ENCODE measurements at places on chromosomes 16 and 17. TPM values are rescaled to one million over a fixed set of nuclear protein-coding genes. Genes with fewer than 3 reads are reported as not detected.

DNA sequence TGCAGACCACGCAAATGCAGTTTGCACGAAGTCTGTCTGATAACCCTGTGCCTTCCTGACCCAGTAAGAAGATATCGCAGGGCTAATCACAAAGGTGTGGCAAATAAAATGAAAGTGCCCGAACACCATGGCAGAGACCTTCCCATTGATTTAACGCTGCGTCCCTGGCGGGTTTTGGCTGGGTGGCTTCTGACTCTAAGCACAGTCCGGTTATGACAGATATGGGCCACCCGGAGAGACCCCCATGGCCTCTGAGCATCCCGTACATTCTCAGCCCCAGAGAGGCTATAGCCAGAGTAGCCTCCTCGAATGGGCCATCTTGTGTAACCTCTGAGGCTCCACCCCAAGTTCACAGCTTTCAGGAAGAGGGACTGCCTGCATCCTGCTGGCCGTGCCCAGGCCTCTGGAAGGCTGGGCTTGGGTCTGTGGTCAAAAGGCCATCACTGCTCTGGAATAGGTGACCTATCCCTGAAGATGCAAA, 5.5 kb downstream of the FOXC2 start:
- H3K27ac ChIP-seq, result no peak overlapping the region
- peaks cover 9% of the 10 kb centered on the region for H3K4me1 ChIP-seq
- DNase-seq, result no peak
- H3K27me3 ChIP-seq, result peaks cover 66% of the 10 kb centered on the region

DNA sequence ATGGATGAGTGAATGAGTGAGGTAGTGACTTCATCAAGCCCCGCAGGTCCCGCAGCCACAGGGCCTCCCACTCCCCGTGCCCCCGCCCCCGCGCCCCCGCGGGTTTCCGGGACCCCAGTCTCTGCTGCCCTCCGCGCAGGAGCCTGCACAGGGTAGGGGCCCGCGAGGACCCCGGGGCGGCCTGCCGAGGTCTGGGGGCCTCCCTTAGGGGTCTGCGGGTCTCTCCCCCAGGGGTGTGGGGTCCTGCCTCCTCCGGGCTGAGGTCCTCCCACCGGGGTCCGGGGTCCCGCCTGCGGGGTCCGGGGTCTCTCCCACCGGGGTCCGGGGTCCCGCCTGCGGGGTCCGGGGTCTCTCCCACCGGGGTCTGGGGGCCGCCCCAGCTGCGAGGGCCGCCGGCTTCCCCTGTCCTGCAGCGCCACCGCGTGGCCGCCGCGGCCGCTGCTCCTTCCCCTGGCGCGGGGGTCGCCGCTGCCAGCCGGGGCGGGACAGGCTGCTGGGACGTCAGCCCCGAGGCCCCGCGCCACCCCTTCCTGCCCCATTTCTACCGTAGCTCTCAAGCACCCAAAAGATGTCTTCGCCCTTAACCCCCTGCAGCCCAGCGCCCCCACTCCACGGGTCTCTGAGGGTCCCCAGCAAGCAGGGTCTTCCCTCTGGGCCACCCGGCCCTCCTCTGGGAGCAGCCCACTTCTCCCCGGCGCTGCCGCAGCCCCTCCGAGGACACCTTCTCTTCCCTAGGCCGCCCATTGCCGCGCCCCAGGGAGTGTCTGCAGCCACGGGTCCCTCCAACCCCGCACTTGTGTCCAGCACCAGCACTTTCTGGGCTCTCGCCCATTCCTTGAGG, 10.4 kb upstream of the CHMP6 start:
- H3K27me3 ChIP-seq, result peaks cover 4% of the 10 kb centered on the region
- no peaks in the 10 kb centered on the region for H3K36me3 ChIP-seq
- no peak overlapping the region for H3K4me3 ChIP-seq
- no peak for DNase-seq

- H3K36me3 ChIP-seq, result no peaks in the 10 kb centered on the region
- H3K27ac ChIP-seq, result no peak overlapping the region
- no peaks in the 10 kb centered on the region for H3K27me3 ChIP-seq
- H3K4me1 ChIP-seq, result no peaks in the 10 kb centered on the region
- DNase-seq, result no peak
Observed at GRCh38 chr17:78368854-78369495, 9.1 kb upstream of the SOCS3 start.

DNA sequence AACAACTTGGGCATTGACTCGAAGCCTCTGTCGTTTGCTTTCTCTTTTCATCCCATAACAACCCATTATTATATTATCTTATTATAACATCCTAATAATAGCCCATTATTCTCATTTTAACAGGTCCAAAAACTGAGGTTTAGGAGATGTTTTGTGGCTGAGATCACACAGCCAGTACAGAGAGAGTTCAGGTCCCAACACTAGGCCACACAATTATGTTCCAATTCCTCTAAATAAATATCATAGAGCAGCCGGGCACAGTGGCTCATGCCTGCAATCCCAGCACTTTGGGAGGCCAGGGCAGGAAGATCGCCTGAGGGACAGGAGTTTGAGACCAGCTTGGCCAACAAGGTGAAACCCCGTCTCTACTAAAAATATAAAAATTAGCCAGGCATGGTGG, 40.3 kb upstream of the KIFC3 start:
- no peaks in the 10 kb centered on the region for H3K4me1 ChIP-seq
- no peaks in the 10 kb centered on the region for H3K27me3 ChIP-seq
- H3K4me3 ChIP-seq, result no peak overlapping the region

DNA sequence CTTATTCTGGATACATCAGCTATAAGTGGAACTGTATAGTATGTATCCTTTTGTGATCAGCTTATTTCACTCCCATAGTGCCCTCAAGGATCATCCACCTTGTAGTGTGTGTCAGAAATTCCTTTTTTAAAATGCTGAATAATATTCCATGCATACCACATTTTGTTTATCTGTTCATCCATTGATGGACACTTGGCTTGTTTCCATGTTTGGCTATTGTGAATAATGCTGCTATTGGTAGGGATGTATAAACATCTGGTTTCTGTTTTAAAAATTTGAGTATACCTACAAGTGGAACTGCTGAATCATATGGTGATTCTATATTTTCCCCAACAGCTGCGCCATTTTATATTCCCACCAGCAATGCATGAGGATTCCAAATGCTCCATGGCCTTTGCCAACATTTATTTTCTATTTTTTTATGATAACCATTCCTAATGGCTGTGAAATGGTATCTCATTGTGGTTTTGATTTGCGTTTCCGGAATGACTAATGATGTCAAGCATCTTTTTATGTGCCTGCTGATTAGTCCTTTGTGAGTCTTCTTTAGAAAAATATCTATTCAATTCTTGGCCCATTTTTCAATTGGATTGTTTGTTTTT, 11.6 kb downstream of the RCVRN start:
- DNase-seq, result no peak
- H3K36me3 ChIP-seq, result no peaks in the 10 kb centered on the region
- no peak overlapping the region for H3K4me3 ChIP-seq
- H3K4me1 ChIP-seq, result no peaks in the 10 kb centered on the region
- no peaks in the 10 kb centered on the region for H3K27me3 ChIP-seq
- H3K27ac ChIP-seq, result no peak overlapping the region

GRCh38 chr16:67645397-67646121, 615 bp downstream of the CARMIL2 start:
- peak overlapping the region; percentile 13 for H3K27ac ChIP-seq
- H3K4me1 ChIP-seq, result peaks cover 2% of the 10 kb centered on the region
- no peaks in the 10 kb centered on the region for H3K36me3 ChIP-seq
- no peak for DNase-seq

GRCh38 chr17:8141045-8141444, 11.2 kb downstream of the PER1 start:
- H3K27ac ChIP-seq, result no peak overlapping the region
- no peak for DNase-seq
- no peak overlapping the region for H3K4me3 ChIP-seq
- H3K27me3 ChIP-seq, result no peaks in the 10 kb centered on the region
- peaks cover 57% of the 10 kb centered on the region for H3K36me3 ChIP-seq

ST6GALNAC2 gene
- total RNA-seq, result 20.8 TPM

LONP2 gene
- 81.5 TPM for total RNA-seq

Measured in lung (tissue), 17 donors.